ENCODE measurements at places on chromosomes 2 and 18. TPM values are rescaled to one million over a fixed set of nuclear protein-coding genes. Genes with fewer than 3 reads are reported as not detected.

Gene MLPH
- not detected for total RNA-seq

Gene PLGLB2
- total RNA-seq = 2.1 TPM

Gene HOXD1
- 10.4 TPM for total RNA-seq

Gene TPO
- total RNA-seq = not detected

Gene ERMN
- total RNA-seq = not detected

Gene NMS
- not detected for total RNA-seq

Gene TUBA3E
- not detected for total RNA-seq

DNA sequence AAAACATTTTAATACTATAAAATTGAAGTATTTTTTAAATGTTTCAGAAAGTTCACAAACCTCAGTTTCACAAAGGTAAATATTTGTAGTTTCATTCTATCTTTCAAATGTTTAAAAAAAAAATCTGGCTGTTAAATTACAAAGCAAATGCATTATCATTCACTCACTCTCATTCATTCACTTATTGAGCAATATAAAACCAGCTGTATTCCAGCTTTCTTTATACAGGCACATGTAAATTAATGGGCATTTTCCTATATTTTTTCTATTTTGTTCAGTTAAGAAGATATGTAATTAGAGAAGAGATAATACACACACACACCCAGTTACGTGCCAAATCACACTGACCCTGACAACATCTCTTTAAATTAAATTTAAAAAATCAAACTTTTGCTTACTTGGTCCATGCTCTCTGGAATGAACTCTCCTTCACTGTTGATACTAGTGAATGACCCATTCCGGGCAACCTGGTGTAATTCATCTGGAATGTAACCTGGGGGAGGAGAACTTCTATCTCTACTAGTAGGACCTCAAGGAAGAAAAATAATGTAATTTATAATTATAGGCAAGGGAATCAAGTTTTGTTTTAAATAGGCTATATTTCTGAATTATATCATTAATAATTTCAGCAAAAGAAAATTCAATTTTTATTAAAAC lies 32.5 kb upstream of the ERCC3 start:
- DNase-seq = no peak

- no peak for DNase-seq
Observed at GRCh38 chr18:5103286-5103685, 93.8 kb downstream of the AKAIN1 start.

DNA sequence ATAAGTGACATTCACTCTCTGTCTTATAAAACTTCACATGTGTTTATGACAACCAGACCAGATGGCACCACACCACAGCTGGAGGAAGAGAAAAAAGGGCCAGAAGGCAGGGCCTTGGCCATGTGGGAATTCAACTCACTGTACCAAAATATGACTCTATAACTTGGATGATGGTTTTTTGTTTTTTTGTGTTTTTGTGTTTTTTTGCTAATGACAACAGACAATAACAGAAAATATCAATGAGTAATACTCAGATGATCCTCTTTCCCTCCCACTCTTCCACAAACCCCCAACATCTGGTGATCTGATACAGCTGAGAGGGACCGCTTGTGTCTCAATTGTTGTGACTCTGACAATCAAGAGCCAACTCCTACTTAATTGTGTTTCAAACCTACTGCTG lies 12.4 kb downstream of the NMI start:
- DNase-seq = no peak

GRCh38 chr2:205041472-205042130 lies 496.3 kb downstream of the PARD3B start:
- no peak for DNase-seq

GRCh38 chr2:102005989-102006885 lies 14.5 kb downstream of the IL1R2 start:
- peak; percentile 55 for DNase-seq

GRCh38 chr2:104340879-104341828 lies 512.8 kb upstream of the POU3F3 start:
- no peak for DNase-seq

GRCh38 chr2:89837962-89838625 lies 1146.6 kb downstream of the RPIA start:
- peak; percentile 61 for DNase-seq

DNA sequence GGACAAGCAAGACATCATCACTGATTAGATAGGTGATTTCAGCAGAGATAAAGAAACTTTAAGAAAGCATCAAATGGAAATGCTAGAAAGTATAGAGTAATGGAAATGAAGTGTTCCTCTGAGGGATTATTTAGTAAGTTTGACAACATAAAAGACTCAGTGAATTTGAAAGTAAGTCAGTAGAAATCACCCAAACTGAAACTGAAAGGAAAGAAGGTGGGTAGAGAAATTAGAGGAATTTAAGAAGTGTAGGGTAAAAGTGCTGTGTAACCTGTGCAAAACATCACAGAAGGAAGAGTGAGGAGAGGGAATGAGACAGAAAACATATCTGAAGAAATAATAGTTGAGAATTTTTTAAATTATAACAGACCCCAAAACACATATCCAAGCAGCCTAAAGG lies 343.1 kb downstream of the CBLN2 start:
- no peak for DNase-seq

DNA sequence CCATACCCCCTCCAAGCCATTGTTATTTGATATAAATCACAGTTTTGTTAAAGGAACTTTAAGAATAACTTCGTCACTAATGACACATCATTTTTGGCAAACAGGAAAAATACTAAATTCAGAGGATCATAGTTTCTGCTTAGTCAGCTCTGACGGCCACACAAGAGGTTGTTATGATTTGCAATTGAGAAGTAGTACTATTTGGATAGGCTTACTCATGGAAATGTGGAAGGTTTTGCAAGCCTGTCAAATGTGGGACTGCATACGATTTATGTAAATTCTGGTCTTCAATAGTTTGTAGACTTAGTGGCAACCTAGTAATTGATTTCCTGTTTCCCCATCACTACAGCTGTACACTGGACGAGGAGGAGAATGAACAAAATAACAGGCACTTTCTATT lies 108.1 kb downstream of the ARHGEF33 start:
- peak; percentile 88 for DNase-seq

DNA sequence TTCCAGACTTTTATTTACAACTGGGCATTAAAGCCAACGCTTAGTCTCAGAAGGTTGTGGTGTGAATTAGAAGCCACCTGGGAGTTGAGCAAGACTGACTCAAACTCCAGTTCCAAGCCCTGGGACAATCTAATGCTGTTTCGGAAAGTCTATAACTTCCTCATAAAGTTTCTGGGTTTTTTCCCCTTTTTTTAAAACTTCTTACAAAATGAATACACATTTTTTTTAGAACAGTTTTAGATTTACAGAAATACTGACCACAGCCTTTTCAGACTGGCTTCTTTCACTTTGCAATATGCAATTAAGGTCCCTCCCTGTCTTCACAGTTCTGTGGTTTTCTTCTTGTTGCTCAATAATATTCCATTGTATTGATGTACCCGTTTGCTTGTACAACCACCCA lies 115.9 kb upstream of the TWIST2 start:
- DNase-seq = no peak

DNA sequence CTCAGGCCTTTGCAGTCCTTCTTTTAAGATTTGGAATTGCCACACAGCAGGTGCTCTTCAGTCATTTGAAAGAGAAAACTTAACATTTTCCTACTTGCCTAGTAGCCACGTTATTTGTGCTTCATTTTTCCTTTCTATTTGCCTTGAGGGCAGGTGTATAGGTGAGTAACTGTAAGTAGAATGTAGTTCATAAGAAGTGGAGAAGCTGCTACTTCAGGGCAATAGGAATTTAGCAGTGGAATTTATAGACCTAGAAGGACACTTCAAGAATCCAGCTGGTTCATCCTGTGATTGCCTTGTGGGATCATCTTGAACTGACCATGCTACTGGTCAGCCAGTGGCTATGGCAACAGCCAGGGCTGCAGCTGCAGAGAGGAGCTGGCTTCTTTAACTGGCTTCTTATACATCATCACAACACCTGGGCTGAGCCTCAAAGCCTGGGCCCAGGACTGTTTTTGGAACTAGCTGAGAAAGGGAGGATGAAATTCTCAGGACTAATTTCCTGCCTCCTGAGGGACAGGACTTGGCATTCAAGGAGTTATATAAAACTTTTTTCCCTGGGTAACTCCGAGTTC lies 5.1 kb upstream of the LANCL1 start:
- DNase-seq = no peak

GRCh38 chr2:16272038-16272788 lies 331.9 kb downstream of the MYCN start:
- no peak for DNase-seq

- DNase-seq = no peak
Observed at GRCh38 chr18:37258131-37258530, 307.5 kb downstream of the CELF4 start.

DNA sequence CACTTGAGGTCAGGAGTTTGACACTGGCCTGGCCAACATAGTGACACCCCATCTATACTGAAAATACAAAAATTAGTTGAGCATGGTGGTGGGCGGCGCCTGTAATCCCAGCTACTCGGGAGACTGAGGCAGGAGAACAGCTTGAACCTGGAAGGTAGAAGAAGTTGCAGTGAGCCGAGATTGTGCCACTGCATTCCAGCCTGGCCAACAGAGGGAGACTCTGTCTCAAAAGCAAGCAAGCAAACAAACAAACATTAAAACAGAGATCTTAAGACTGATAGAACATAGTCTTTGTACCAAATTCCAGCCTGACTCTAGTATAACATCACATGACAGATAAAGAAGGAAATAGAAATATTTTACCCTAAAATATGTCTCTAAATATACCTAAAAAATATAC lies 168.1 kb downstream of the PTPRM start:
- DNase-seq = no peak

DNA sequence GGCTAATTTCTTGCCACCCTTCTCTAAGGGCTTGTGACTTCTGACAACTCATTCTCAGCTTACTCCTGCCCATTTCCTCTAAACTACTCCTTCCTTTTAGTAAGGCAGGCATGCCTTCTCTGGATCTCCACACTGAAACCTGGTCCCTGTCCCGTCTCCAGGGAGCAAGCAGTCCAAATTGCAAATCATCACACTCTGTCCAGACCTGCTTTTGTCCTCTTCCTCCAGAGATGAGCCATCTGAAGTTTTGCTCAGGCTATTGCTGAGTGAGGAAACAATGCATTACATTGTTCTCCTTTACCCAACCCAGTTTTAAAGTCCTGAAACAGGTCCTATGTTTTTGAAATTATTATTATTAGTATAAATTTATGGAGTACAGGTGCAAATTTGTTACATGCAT lies 57.3 kb downstream of the ARHGAP25 start:
- no peak for DNase-seq

GRCh38 chr2:215002500-215002899 lies 135.9 kb downstream of the ABCA12 start:
- DNase-seq = peak; percentile 33

GRCh38 chr2:109386004-109386695 lies 227.6 kb downstream of the SEPTIN10 start:
- DNase-seq = no peak

GRCh38 chr2:136376211-136376610 lies 258.3 kb upstream of the CXCR4 start:
- DNase-seq = no peak

- DNase-seq = peak; percentile 61
Observed at GRCh38 chr2:68253219-68254068, 1.1 kb upstream of the PPP3R1 start.

DNA sequence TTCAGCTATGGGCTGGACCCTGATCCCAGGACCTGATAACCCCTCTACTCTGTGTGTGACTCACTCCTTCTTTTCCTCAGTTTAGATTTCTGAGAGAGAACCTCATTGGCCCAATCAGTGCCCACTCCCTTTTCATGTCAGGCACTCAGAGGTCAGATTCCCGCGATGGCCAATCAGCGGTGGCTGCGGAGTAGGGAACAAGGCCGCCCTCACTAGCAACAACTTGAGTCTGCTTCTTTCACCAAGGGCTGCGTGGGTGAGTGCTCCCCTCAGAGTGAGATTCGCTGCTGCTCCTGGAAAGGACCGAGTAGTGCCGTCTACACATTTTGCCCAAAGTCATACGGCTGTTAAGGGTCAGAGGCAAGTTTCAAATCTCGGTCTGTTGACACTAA lies 34.7 kb downstream of the NPPC start:
- no peak for DNase-seq

- no peak for DNase-seq
Observed at GRCh38 chr2:27185331-27186026, 26.4 kb upstream of the ATRAID start.

DNA sequence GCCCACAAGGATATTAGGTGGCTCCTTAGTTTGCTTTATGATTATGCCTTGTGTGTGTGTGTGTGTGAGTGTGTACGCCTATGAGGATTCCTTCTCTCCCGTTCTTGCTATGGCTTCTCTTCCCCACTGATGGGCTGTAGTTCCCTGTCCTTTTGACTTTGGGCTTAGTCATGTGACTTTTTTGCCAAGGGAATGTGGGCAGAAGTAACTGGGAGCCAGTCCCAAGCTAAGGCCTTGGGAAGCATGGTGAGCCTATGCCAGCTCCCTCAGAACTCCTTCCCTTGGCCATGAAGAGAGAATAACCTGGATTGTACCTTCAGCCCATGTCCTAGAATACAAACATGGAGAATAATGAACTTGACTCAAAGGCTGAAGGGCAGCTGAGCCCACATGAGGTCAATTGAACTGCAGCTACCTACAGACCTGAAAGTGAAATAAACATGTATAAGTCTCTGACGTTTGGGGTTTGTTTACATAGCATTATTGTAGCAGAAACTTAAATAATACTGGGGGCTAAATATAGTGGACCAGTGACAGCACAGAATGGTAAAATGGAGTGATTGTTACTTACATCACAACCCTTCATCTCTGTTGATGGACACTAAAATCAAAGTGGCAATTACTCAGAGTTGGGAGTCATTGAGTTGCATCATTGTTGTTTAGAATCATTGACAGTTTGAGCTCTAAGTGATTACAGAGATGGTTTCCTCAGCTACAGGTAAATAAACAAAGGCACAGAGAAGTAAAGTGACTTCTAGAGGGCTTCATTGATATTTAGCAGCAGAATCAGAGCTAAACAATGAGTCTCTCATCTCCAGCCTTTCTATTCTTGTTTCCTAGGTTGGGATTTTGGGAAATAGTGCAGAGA lies 15.3 kb upstream of the IL36G start:
- no peak for DNase-seq

DNA sequence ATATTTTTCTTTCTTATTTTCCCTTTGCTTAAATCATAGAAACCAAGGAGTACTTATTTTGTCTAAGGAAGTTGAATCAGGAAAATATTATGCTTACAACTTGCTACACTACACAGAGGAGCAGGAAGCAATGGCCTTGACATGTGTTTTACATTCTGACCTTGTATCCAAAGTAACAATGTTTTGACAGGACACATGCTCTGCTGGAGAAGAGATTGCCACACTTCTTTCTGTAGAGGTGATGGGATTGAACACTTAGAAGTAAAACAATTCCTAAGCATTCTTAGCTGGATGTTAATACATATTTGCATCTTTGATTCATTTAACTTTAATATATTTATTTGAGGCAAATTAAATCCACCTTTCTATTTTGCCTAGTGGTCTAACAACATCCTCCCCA lies 929.1 kb downstream of the DSC3 start:
- DNase-seq = peak; percentile 2

Measured in endothelial cell of umbilical vein (primary cell).